ENCODE measurements at places on chromosomes 12 and 14.

DNA sequence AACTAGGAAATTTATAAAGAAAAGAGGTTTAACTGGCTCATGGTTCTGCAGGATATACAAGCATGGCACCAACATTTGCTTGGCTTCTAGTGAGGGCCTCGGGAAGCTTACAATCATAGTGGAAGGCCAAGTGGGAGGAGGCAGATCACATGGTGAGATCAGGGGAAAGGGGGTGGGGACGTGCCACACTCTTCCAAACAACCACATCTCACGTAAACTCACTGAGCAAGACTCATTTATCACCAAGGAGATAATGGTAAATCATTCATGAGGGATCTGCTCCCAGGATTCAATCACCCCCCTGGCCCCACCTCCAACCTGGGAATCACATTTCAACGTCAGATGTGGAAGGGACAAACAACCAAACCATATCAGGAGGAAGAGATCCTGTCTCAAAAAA lies 35.8 kb downstream of the NUMB start:
- DNase-seq, result no peak

- no peak for DNase-seq
Measured at GRCh38 chr12:12214201-12214600, 52.6 kb downstream of the LRP6 start.

DNA sequence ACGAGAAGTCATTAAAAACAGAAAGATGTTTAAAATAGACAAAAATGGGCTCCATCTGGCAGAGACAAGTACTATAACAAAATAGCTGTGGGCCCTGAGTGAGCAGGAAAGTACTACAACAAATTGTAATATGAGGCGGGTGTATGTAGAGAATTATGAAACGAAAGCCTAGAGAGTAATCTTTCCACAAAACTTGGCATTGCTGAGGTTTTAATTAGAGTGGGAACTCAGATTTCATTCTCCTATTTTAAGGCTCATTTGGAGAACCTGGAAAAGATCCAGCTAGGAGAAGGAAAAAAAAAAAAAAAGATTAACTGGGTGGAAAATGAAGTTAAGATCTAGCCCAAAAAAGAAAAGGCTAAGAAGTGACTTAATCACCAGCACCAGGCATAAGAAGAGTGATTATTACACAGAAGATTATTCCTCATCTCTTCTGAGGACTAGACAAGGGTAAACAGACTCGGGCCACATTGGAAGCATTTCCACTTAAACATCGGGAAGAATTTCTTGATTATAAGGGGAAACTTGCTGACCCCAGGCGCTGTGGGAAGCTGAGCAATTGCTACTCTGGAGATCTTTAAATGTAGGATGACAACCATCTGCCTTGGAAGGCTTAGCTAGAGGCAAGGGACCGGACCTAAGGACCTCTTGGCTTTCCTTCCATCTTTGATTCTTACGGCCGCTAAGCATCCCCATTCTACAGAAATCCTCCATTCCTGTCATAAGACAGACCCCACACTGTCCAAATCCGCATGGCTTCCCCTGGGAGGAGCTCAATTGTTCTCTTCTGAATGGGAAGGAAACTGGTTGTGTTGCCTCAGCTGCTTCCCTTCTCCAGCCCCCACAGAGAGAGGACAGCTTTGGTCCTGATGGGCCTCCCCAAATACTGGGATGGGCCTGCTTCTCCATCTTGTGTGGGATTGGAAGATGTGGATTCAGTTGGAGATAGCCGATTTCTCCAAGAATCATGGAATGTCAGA lies 40.6 kb downstream of the IGF1 start:
- DNase-seq, result no peak

GRCh38 chr14:58243790-58244555 lies 670 bp upstream of the PSMA3 start:
- no peak for DNase-seq

GRCh38 chr14:63388766-63389431 lies 70.2 kb upstream of the GPHB5 start:
- DNase-seq, result peak; percentile 25

DNA sequence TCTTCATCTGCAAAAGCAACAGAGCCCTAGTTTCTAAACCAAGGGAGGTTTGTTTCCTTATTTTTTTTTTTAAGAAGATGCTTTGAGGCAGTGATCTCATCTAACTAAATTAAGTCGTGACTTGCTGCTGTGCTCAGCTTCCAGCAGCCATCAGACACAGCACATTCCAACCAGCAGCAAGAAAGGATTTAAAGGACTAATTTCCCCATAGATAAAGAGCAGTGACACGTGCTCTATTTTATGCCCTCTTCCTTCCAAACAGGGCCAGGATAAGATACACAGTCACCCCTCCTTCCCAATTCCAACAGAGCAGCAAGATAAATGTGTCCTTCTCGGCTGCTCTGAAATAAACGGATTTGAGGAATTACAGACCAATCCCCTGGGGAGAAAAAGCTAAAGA lies 81.7 kb downstream of the PRKAB1 start:
- DNase-seq, result peak; percentile 15

DNA sequence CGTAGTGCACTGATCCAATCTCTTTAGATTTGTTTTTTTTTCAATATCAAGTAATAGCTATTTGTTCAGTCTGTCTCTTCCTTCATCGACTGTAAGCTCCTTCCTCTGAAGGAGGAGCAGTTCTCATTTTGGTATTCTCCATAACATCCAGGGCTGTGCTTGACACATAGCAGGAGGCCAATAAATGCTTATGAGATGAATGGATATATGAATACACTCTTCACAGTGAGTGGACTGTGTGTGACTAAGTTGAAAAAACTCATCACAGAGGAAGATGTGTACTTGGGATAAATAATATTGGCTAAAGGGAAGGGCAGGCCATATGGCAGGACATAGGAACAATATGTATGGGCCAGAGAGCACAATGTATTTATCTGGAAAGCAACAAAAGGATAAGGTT lies 205.3 kb upstream of the PRICKLE1 start:
- DNase-seq, result no peak

DNA sequence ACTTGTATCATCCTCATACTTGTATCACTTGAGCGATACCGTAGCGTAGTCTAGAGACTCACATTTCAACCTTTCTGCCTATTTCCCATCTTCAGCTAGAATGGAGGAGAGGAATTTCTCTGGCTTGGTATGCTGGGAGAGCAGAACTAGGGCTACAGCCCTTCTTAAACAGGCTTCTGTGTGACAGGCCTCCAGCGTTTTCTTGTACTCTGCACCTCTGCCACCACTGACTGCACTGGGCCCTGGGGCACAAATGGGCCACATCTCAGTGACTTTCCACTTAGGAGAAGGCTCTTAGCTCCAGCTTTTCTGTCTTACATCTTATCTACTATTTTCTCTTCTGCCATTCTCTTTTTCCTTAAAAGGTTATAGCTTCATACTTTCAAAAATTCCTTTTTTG lies 26.8 kb downstream of the HCFC2 start:
- DNase-seq, result no peak

- DNase-seq, result peak; percentile 51
Measured at GRCh38 chr14:22047115-22047514, 373.5 kb upstream of the OR4E1 start.

DNA sequence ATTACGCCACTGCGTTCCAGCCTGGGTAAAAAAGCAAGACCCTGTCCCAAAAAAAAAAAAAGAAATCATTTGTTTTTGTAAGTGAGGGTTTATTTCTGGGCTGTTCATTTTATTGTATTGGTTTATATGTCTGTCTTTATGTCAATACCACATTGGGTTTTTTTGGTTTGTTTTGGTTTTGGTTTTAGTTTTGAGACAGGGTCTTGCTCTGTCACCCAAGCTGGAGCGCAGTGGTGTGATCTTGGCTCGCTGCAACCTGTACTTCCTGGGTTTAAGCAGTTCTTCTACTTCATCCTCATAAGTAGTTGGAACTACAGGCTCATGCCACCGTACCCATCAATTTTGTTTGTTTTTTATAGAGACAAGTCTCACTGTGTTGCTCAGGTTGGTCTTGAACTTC lies 25.0 kb downstream of the METAP2 start:
- no peak for DNase-seq

DNA sequence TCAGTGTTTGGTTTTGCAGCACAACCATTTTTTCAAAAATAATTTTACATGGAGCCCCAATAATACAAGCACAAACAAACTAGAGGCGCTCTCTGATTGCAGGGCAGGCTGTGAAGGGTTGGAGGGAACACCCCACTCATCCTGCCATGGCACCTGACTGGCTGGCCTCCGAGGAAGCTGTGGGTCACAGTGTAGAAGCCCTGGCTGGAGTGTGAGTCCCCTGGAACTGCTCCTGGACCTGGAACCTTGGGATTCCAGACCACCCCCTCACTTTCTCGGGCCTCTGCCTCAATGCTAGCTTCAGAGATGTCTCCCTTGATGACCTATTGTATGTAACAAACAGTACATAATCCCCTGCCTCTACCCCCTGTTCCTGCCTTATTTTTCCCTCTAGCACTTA lies 14.8 kb upstream of the SERPINA12 start:
- no peak for DNase-seq
